NK-92 treated with Interleukin-12 subunit alpha and Interleukin-12 subunit beta, amount 100 ng/mL, for 24 hours (cell line): ENCODE measurements at places on chromosomes 1 and 21.

- DNase-seq: no peak
These were observed 568 bp downstream of the TRIM45 start for GRCh38 chr1:117120774-117121588.

- no peak for DNase-seq
These were observed 65.6 kb downstream of the PCBP3 start for GRCh38 chr21:45709173-45709572.

DNA sequence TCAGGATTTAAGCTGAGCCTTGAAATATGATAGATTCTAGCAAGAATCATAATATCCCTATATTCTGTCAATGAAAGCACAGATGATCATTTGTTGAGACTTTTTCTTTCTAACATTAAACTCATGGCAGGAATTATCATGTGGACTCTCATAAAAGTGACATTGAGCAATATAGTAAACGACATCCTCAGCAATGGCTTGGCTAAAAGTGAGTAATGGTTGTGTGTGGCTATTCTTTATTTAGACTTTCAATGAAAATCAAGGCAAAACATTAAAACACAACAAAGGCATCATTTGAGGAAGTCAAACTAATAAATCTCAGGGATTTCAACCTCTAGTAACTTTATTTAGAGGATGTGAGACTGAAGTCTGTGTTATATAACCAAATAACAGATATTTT, 257.8 kb upstream of the ADGRL4 start:
- no peak for DNase-seq

GRCh38 chr1:205531191-205532025, 26.9 kb downstream of the CDK18 start:
- no peak for DNase-seq

- no peak for DNase-seq
These were observed 31.6 kb upstream of the NFIA start for GRCh38 chr1:61050541-61051442.

GRCh38 chr1:47186267-47187185, 3.3 kb downstream of the PDZK1IP1 start:
- DNase-seq: no peak

DNA sequence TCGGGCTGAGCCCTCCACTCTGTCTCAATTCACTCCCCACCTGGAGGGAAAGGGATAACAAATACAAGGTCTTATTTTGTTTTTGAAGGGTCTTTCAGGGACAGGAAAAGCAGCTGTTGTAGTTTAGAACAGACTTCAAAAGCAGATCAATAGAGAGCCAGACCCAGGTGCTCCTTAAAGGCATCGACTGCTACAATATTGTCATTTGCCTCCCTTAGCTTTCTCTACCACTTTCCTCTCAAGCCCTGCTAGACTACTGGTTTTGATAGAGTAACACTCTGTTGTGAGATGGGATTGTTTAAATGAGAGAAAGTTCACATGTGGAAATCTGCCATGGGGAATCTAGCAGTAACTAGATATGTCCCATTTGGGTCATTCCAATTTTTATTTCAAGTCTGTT, 24.0 kb downstream of the RGS7 start:
- DNase-seq: no peak

DNA sequence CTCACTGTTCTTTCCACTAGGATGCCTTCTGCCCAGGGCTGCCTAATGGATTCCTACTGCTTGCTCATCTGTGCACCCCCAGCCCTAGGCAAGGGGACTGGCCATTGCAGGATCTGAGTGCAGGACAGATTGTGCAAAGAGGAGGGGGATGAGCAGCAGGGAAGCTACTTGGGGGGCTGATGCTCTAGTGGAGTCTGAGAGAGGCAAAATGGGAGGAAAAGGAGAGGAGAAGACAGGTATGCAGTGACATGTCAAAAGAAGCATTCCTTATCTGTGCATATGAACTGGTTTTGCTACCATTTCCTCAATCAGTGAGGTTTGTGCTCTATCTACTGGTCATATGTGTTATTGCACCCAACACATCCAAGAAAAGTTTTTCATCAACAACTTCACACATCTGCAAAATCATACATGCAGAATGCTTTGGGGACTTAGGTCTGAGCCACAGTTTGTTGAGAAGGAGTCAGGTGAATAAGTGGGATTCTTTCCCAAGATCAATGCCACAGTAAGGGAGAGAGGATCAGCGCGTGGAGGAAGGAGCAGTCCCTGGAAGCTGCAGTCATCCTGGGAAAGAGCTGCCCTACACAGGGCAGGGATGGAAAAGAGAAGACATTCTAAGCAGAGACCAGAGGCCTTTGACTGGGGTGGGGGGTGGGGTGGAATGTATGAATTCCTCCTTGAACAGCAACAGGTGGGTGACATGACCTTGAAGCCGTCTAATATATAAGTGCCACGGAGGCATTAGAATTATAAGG, 14.4 kb downstream of the SLC5A9 start:
- no peak for DNase-seq

GRCh38 chr1:68166348-68166747, 66.0 kb downstream of the WLS start:
- no peak for DNase-seq

GRCh38 chr1:204853436-204853835, 17.2 kb upstream of the NFASC start:
- DNase-seq: no peak

- no peak for DNase-seq
These were observed 538.6 kb upstream of the ADAMTS5 start for GRCh38 chr21:27505516-27505915.

- DNase-seq: no peak
These were observed 458.0 kb upstream of the VAMP3 start for GRCh38 chr1:7313081-7313546.

DNA sequence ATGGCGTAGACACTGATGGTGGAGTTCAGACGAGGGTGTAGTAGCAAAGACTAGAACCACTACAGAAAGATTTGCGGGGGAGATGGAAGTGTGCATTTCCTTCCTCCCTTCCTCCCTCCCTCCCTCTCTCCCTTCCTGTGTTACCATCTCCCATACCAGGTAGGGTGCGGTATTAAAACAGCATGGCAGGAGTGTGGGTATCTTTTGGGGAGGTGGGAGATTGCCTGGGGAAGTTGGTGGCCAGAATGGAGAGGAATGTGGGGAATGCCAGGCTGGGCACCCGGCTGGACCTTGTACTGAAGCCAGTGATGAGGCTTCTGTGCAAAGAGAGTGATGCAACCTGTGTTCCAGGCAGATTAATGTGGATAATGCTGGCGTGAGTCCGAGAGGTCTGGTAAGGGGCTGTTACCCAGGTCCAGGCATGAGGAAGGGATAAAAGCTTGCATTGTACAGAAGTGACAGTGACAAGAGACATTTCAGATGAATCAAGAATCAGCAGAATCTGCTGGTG, 30.3 kb upstream of the PPP2R5A start:
- DNase-seq: no peak

DNA sequence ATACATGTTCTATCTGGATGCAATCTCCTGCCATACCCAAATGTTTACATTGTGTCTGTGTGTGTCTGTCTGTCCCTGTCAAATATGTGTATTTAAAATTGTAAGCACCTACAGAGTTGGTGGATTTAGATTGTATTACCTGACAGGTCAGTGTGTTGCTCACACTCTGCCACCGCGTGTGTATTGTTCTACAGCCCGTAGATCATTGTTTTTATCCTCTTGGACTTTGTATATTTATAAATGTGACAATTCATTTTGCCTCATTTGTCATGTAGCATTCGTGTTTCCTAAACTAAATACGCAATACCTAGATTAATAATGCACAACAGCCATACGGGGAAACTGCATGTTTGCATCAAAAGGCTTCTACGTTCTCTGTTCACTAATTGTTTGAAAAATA, 634 bp downstream of the ALG14 start:
- no peak for DNase-seq

DNA sequence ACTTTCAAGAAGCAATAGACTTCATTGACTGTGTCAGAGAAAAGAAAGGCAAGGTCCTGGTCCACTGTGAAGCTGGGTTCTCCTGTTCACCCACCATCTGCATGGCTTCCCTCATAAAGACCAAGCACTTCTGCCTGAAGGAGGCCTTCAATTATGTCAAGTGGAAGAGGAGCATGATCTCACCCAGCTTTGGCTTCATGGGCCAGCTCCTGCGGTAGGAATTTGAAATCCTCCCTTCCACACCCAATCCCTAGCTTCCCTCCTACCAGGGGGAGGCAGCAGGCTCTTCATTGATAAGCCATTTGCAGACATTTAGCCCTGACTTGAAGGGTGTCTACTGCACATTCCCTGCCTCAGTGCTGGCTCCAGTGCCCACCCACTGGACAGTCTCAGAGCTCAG, 84.3 kb upstream of the RHOU start:
- DNase-seq: no peak

DNA sequence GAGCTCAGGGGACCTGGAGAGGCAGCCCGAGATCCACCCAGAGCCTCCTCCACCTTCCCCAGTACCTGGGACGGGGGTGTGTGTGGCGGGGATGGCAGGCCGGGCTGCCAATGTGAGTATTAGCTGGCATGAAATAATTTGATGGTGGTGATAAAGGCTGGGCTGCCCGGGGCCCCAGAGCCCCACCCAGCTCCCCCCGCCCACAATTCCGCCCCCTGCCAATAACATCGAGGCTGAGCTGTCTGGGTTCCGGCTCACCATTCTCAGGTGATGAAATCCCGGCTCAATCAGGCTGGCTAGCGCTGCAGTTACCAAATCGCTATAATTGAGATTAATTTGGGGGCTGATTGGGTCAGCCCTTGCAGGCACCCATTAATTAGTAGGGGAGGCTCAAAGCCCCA, 103.8 kb upstream of the CASZ1 start:
- DNase-seq: no peak

DNA sequence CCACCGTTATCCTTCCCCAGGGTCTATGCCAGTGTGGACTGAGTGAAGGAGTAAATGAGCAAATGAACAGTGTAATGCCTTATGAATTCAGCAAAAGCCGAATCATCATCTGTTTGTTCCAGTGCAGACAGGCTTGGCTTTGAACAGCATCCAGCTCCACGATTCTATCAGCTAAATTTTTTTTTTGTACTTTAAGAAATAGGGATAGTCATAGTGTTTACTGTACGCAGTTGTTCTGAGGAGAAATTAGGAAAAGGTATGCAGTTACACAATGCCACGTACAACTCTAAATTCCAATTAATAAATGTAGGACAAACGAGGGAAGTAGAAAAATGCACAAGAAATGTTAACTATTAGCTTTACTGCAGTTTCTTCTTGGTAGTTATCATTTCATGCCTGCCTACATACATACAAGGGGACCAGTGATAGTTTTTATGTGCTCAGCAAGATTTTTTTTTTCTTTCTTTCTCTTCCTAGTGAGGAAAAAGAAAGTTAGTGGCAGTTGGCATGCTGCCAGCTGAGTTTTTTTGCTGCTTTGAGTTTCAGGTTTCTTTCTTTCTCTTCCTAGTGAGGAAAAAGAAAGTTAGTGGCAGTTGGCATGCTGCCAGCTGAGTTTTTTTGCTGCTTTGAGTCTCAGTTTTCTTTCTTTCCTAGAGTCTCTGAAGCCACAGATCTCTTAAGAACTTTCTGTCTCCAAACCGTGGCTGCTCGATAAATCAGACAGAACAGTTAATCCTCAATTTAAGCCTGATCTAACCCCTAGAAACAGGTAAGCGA, at the start of gene IFI44L:
IFI44L (plus strand) TSS at position 646 of the 777 bp plus-strand sequence. CDS start 7,468 bp downstream, outside the sequence.
- no peak for DNase-seq

DNA sequence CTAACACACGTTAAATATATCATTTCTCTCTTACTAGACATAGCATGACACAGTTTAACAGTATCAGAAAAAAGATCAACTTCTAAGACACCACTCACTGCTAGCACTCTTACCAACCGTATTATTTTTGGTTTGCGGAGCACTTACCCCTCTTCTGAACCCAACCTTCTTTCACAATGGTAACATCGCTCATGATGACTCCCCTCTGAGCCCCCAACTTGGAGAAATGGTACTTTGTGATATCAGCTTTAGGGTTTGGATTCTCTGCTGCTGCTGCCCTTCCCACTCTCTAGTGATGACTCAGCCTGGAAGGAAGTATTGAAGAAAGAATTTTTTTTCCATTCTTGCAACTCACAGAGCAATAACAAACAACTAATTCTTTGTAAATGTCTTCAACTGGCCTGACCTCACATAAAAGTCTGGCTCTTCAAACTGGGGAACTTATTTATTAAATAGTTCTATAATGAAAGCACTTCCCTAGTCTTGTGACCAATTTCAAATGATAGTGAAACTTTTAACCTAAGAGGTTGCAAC, 7.0 kb downstream of the AKT3 start:
- DNase-seq: no peak

GRCh38 chr1:224069138-224069537, 44.8 kb upstream of the FBXO28 start:
- DNase-seq: no peak

DNA sequence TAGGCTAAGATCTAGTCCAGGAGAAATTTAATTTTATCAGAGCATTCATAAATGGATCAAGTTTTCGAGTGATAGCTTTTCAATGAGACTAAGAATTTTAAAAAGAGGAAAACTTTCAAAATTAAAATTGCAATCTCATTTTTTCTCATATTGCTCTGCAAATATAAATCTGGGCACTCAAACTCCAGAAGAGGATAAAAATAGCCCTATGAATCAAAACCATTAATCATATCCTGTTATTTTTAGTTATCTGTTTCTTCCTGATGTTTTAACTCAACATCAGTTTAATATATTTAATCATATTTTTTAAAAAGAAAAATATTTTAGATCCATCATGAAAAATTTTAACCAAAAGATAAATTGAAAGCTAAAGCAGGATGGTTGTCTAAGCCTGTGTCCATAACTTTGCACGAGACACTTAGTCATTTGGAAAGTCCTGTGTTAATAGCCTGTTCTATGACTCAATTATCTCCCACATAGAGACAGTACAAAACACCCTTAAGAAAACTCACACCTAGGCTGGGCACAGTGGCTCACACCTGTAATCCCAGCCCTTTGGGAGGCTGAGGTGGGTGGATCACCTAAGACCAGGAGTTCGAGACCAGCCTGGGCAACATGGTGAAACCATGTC, 17.1 kb upstream of the PRRC2C start:
- no peak for DNase-seq

GRCh38 chr1:52296345-52296744, 69.7 kb downstream of the CC2D1B start:
- DNase-seq: no peak
